Activated CD8-positive, alpha-beta memory T cell treated with anti-CD3 and anti-CD28 coated beads for 4 hours (primary cell): ENCODE measurements at places on chromosomes 2 and 18.

DNA sequence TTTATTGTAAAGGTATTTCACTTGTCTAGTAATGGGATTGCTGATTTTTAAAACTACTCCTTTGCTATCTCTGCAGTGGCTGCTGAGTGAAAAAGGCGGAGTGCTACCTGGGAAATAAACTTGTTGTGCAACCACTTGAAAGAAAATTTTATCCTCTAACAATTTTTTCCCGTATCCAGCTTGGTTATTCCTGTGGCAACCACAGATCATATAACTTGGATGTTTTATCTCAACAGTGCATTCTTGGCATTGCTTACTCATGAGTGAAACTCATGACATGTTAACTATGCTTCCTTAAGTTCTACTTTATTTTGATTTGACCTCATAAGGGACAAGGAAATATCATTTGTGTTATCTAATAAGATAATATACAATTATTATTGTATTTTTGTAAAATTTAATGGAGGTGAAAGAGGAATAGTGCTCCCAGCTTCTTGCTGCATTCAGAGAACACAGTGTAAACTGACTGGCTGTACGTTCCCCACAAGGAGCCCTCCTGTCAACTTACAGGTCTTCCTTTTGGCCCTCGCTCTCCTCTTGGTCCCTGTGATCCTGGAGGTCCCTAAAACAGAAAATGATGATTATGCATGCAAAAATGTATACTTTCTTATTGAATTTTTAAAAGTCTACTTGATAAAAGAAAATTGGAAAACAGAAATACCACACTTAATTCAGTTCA lies 82.7 kb downstream of the COL5A2 start:
- DNase-seq: no peak

GRCh38 chr2:113734185-113734584 lies 22.3 kb downstream of the SLC35F5 start:
- no peak for DNase-seq

- no peak for DNase-seq
Observed at GRCh38 chr18:37521510-37522465, 43.8 kb downstream of the CELF4 start.

DNA sequence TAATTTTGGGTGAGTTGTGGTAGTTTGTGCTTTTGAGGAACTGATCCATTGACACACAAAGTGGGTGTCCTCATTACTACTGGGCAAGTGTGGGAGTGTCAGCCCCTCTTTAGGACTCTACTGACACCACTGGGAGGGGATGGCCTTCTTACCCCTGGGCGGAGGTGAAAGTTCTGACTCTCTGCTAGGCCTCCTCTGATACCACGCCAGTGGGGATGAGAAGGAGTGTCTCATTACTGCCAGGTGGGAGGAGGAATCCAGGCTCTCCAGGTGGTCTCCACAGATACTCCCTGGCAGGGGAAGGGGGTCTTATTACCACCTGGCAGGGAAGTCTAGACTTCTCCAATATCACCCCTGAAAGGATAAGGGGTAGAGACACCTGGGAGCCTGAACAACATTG lies 9.1 kb downstream of the LCLAT1 start:
- DNase-seq: no peak

GRCh38 chr2:234502285-234502918 lies 5.5 kb upstream of the ARL4C start:
- DNase-seq: no peak

DNA sequence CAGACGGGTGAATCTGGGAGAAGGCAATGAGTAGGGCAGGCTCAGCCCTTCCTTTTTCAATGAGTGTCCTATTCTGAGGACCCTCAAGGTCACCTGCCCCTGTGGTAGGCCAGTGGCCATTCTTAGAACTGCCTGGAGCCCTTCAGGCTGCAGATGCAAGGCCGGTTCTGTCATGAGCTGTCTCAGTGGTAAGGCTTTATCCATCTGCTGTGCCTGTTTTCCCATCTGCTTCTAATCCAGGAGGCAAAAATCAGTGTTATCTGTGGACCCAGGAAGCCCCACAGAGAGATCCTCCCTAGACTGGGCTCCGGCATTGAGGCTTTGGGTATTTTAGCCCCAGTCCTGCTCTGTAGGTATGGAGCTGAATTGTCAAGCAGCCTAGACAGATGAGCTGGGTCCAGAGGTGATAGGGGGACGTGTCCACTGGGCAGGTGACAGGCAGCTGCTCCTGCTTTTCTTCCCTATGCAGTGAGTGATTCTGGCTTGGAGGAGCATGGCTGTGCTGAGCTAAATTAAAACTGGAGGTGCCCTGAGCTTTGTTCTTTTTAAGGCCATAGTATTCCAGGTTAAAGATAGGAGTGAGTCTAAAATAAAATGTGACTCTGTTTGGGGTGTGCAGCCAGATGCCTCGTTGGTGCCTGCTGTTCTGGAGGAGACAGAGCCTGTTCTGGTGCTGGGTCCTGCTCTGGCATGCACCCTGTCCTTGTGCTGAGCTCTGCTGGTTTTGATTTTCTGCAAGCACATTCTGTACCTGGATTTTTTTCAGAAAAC lies 92.5 kb downstream of the FHOD3 start:
- DNase-seq: no peak

GRCh38 chr2:143284087-143284675 lies 155.0 kb downstream of the ARHGAP15 start:
- DNase-seq: no peak

DNA sequence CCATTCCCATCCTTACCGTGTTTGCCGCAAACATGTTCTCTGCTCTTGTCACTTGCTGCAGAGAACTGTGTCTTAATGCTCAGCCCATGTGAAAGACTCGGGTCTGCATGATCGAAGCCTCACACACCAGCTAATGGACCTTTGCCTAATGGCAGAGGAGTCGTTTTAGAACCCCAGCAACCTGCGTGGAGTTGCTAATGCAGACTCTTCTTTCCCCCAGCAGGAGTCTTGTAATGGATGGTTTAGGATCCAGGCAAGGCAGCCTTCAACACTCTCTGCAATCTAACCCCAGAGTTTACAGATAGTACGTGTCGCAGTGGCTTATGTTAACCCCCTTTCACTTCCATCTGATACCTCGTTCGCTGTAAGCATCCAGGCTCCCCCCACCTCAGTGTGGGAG lies 316.4 kb downstream of the AGAP1 start:
- no peak for DNase-seq

DNA sequence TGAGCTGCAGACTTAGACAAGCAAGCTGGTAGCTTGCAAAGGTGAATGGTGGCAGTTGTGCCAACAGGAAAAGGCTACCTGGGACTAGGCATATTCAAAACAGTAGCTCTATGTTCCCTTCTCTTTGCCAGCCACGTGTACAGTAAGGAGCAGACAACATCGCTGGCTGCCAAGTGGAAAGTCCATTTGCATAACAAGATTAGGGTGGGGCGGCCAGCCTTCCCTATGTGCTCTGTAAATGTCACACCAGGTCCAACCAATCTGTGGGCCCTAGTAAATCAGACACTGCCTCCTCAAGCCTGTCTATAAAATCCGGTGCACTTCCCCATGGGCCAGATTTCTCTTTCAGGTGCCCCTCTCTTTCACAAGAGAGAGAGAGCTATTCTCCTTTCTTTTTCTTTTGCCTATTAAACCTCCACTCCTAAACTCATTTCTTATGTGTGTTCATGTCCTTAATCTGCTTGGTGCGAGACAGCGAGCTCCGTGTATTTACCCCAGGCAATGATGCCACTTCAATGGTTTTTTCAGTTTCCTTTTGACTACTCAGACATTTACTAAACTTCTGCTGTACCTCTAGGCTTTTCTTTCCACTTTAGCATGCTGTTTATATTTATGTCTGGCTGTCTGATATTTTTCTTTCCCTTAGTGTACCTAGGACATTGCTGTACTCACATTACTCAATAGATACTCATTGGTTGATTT lies 297.4 kb upstream of the GCFC2 start:
- DNase-seq: no peak

DNA sequence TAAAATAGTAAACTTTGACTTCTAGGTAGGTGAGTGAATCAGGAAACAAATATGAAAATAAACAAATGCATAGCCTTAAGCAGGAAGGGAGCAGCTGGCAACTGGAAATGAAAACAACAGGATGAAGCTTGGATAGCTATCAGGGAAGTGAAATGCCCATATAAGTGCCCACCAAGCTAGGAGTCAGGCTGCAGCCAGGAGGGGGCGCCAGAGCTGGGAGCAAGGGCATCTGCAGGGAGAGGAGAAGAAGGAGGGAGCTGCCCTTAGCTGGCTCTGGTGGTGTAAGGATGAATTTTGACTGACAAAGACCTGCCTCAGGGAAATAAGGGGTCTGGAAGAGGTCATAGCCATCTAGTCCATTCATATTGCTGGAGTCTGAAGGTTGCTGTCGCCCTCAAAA lies 298.3 kb downstream of the TDRD15 start:
- no peak for DNase-seq

DNA sequence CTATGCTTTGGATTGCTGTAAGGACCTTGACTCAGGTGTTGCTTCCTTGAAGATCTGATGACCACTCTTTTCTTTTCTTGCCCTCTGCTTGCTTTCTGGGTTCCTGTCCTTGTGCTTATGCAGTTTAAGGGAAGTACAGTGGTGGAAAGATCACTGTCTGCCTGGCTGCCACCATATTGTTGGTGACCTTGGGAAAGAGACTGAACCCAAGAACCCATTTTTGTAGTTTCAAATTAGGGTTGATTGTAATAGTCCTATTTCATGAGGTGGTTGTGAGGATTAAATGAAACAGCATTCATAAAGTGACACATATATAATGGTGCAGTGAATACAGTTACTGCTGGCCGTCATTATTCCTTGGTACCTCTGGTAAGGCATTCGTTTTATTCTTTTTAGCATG lies 41.1 kb downstream of the MAP4K4 start:
- no peak for DNase-seq

DNA sequence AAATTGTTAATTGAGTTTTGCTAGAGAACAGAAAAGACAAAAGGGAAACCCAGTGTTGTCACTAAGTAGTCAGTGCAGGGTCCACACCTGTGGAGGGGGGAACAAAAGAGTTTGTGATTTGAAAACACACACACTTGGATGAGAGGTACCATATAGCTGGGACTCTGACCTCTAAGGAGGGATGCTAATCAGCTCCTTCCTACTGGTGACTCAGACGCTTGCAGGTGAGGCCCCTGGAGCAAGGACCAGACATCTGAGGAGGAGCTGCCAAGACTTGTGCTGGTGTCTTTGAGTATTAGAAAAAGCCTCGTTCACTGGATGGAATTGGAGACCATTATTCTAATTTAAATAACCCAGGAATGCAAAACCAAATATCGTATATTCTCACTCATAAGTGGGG lies 146.4 kb upstream of the MAP2 start:
- no peak for DNase-seq

DNA sequence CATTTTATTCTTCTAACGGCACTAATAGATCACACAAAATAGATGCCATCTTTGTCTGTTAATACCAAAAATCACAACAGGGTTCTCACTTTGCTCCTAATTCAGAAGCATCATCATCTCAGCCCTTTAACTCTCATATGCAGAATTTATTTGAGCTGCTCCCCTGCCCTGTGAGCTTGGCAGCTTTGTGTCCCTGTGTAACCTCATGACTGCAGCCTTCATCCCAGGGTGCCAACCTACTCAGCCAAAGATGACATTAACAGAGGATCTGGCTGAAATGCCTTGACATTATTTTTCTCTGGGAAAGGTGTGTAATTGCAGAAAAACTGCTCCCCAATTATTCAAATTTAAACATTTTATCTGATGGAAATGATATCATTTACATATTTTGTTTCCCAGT lies 319.4 kb downstream of the NRXN1 start:
- no peak for DNase-seq

GRCh38 chr2:98459496-98460175 lies 15.0 kb downstream of the INPP4A start:
- DNase-seq: no peak
